Right renal pelvis (tissue), 4 donors: ENCODE measurements at places on chromosomes 1 and 21.

DNA sequence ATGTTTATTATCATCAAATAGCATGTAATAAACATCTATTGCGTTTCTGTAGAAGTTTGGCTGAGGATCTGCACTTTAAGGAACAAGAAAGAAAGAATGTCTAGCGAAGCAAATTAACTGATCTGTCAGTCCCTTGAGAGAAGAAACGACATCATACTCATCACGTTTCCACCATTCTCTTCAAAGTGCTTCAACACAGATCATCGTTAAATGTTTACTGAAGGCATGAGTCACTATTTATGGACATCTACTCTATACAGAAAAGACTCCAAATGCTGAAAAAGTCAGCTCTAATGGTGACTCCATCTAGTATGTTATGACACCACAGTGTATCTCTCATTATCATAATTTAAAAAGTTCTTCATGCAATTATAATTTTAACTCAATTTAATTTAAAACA lies 369.1 kb downstream of the RGS7 start:
- DNase-seq: no peak

DNA sequence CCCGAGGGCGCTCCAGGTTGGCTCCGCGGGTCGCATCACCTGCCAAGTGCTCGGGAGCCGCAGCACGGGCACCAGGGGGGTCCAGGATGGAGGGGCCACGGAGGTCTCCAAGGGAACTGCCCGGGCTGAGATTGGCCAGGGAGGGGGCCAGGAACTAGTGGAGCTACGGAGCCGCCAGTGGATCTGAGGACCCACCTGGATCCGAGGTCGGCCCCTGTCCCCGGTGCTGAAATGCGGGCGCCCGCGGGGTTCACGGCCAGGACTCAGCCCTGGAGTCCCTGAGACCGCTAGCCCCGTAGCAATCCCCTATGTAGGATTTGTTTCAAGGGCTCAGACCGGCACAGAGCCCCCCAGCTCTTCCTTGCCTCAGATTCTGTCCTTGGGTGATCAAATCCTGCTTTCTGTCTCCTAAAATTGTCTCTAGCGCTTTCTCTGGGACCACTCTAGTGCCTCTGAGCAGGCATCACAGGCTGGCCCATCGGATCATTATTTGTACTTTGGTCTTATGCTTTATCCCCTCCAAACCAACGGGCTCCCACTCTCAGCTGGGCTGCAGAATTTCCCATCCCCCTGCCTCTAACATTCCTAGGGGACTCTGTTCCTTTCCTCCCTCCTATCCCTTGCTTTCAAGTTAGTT lies 27.3 kb downstream of the KIAA2013 start:
- DNase-seq: no peak

DNA sequence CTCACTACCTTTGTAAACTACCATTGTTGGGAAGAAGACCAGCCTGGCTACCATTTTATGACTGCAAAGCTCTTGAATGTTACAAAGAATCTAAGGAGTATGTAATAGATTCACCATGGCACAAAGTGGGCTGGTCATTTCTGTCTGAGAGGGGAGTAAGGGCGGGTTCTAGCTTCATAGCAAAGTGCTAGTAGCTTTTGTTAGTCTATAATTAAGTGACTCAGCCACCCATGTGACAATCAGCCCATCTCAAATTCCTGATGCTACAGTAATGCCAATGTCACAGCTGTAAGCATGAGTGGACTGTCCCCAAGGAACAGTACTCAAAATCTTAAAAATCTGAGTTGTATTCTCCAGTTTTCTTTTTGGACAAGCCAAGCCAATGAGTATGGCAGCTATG lies 15.4 kb upstream of the OTUD3 start:
- DNase-seq: no peak

GRCh38 chr1:118688891-118689290 lies 299.3 kb downstream of the TBX15 start:
- no peak for DNase-seq

GRCh38 chr1:11227106-11228077 lies 35.0 kb downstream of the MTOR start:
- DNase-seq: no peak

- no peak for DNase-seq
Observed at GRCh38 chr1:41417746-41418145, 56.5 kb downstream of the FOXO6 start.
